ENCODE measurements at places on chromosomes 2 and 18.

GRCh38 chr18:58896268-58896667, 31.6 kb downstream of the ZNF532 start:
- no peak for DNase-seq

DNA sequence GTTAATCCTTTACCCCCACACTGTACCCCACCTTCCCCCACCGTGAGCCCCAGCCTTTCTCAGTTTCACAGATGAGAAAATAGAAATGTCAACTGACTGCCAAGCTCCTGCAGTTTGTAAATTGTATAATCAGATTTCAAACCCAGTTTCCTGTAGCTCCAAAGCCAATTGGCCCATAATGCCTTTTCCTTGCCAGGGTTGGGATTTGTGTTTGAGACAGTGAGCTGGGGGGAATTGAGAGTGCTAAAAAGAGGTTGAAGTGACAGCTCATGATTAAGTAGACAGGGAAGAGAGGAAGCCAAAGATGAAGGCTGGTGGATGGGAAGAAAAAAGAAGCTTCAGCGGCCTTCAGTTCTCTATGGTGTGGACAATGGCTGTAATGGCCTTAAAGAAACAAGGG, 10.7 kb downstream of the OSBPL6 start:
- no peak for DNase-seq

DNA sequence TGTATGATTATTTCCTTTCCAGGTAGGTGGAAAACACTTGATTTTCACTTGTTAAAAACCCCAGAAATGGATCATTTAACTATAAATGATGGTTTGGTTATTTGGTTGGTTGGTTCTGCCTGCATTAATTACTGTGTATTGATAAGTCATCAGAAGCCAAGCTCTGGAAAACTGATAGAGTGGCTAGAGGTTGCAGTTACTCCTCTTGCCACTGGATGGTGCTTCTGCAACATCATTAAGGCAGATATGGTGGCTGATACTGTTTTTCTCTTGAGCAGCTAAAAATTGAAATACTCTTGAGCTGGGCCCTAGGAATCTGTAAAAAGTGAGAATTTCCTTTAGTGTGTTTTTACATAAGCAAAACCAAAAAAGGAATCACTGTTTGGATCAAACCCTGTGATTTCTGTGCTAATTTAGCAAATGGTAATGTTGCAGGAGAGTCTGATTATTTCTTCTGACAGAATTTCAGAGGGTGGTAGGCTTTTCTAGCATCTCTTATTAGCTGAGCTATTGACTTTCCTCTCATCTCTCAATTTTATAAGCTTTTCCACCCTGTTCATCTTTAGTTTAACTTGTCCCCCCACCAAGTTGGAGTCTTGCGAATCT, 54.3 kb downstream of the RAB10 start:
- DNase-seq = no peak

DNA sequence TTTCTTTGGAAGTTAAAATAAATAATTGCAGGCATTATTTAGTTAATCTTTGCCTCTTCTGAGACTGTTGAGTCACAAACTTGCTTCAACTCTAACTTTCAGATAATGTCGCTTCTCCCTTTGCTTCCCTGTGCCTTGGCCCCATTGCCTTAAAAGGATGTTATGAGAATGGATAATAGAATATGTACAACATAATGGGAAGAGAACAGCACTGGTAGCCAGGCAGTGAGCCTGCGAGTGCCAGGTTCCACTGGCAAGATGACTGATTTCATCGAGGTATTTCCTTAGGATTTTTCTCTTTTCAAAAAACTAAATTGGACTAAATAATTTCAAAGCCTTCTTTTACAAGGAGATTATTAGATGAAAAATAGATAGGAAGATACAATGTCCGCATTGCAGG, 420.9 kb downstream of the TGIF1 start:
- no peak for DNase-seq

All from stimulated activated CD4-positive, alpha-beta T cell treated with anti-CD3 and anti-CD28 coated beads, TNF-alpha, amount 100 ng/mL, for 24 hours (primary cell).